CD4-positive, alpha-beta T cell treated with Interleukin-4 for 1 hour (primary cell): ENCODE measurements at places on chromosomes 5 and 9.

GRCh38 chr5:9712506-9712905 is 82.4 kb upstream of the TAS2R1 start:
- no peak for DNase-seq

DNA sequence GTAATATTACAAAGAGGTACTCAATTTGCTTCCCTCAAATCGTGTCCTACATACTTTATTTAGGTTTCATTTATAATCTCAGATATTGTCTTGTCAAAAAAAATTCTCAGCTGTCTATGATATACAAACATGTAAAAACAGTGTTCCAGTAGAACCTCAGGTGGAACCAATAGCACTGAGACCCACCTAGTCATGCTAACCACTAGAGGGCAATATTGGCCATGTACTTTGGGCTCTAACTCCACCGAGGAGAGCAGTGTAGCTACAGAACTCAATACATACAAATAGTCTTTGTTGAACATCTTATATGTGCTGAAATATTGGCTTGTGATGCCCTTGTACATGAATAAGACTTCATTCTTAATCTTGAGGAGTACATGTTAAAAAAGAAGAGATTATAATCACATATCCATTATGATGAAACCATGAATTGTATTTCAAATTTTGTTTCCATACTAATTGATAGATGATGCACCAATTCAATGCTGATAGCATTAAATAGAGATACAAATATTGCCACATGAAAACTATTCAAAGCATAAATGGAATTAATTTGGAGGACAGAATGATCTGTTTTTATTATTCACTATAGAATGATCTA is 71.2 kb upstream of the CNTLN start:
- DNase-seq: no peak

- DNase-seq: no peak
These were observed 56.1 kb downstream of the NLN start for GRCh38 chr5:65778126-65778525.

- DNase-seq: no peak
These were observed 29.7 kb downstream of the PPP1R2B start for GRCh38 chr5:156879665-156880285.

DNA sequence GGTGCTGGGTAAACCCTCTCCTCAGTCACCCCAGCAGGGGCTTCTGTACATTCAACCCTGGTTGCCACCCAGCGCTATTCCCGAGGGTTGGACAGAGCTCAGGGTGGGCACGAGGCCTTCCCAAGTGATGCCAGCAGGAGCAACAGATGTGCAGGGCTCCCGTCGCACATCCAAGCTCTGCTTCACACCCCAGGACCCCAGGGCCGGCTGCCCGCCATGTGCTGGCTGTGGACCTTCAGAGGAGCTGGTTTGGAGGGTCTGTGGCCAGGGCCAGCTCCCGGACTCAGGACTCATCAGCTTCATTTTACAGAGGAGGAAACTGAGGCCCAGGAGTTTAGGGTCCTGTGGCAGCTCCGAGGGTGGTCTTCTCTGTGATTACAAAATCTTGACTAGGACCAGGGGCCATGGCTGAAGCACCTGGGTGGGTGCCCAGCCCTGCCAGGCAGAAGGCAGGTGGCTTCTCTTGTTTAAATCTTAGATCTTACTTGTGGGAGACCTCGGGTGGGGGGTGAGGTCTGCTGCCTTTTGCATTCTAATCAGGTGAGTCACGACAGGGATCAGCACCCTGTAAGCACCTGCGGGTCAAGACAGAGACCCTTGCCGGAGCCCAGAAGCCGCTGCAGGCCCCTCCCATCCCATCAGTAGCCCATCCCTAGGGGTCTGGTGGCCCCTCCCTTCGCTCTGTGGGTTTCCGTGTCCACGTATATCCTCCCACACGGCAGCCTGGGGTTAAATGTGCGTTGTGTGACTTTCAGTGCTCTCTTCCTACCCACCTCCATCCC is 2.1 kb upstream of the SLC12A7 start:
- no peak for DNase-seq

DNA sequence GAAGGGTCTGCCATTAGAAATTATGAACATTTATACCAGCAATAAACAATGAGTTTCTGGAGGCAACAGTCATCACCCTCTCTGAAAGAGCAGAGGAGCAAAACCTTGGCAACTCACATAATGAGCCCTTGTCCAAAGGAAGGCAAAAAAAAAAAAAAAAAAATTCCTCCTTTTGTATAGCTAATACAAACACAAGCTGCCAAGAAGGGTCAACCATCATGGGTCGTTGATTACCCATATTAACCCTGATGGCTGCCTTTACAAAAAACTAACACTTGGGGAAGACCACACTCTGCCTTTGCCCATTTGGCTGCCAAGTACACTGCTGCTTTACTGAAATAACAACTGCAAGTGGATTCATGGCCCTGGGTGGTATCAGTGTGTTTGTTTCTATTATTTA is 272.7 kb downstream of the ADAMTSL1 start:
- no peak for DNase-seq

DNA sequence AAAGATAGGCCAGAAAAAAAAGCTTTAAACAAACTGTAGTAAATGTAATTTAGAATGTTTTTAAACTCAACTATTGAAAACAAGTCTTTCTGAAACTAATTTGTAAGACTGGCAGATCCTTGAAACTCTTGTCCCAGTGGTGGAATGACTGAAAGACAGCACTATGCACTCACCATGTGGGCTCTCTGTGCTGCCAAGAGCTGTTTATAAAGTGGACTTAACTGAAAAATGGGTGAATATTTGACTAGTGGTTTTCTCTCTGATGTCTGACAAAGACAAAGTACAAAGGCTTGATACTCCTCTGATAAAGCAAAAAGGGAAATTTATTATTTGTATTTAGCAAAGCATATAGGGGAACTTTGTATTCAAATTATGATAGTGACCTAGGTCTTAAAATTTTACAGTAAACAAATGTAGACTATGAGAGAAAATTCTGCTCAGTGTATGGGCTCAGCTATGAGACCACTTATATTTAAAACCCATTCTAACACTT is 635.4 kb downstream of the NR2F1-AS1 start:
- no peak for DNase-seq
